Stimulated activated CD8-positive, alpha-beta memory T cell treated with anti-CD3 and anti-CD28 coated beads, Interleukin-4, amount 100 ng/mL, for 4 hours (primary cell): ENCODE measurements at places on chromosomes 2 and 18.

- no peak for DNase-seq
Observed at GRCh38 chr2:183490914-183491313, 366.7 kb downstream of the NUP35 start.

GRCh38 chr2:67650291-67651133 is 253.4 kb downstream of the ETAA1 start:
- DNase-seq, result no peak

DNA sequence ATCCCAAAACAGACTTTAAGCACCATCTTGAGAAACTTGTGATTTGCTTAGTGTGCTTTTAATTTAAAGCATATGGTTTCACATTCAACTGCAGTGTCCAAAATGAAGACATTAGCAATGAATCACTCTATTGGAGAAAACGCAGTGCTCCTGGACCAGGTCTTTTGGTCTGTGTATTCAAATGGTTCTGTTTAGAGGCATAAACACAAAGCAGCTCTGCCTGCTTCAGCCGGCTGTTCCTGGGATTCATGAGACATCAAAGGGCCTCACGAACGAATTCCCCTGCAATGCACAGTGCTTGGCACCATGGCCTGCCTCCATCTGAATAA is 117.1 kb upstream of the SP5 start:
- DNase-seq, result no peak

- no peak for DNase-seq
Observed at GRCh38 chr2:74099835-74100234, 47.9 kb downstream of the BOLA3 start.

DNA sequence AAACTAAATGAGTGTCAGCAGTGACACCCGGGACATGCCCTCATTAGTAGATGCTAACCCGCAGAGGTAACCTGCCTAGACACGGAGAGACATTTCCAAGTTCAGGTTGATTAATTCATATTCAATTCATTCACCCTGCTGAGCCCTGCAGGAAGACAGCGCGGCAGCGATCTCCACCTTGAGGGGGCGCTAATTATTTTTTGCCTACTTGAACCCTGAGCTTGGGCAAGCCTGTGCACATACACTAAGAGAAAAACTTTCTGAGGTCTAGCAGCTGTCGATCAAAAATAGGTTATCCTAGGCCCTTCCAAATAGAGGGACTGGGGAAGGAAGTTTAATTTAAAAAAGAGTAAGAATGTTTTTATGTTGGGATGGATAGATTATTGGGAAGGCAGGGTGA is 1.3 kb upstream of the LYPD6 start:
- DNase-seq, result no peak

DNA sequence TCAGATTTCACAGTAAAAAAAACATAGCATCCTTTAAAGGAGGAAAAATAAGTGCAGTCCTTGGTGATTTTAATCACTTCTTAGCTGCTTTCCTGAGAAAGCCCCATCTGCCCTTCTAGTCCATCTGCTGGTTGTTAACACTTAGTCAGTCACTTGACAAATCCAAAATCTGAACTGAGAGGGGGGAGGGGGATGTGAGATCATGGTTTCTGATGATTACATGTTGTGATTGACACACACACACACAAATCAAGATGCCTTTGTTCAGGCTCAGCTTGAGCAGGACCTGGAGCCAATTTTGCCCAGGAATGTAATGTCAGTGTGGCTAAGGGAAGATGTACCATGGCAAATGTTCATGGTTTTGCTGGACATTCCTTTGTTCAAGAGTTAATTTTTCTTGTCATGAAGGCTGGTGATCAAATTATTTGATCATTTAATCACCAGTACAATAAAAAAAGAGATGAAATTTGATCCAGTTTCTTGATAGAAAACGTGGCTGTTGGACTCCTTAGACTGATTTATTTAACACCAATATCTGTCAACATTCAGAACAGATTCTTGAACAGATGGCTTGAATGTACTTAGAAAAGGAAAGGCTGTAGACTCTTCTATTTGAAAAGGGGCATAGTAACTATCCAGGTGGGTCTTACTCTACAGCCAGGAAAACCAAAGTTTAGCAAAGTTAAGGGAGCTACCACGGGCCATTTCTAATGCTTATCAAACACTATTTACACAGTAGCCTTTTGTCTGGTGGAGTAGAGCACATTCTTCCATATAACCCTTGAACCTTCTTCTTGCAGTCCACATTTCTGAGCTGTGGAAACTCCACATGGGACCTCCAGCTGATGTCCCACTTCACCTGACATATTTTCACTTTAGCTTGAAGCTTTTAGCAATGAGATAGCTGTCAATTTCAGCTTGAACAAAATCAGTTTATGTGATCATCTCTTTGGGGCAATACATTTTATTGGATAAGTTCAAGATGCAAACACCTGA is 408.7 kb downstream of the PIK3C3 start:
- DNase-seq, result no peak

- DNase-seq, result peak; percentile 87
Observed at GRCh38 chr18:58671111-58671631, at the start of gene MALT1. Gene MALT1, plus strand, starts transcription at chr18:58671465. Its CDS starts 179 bp downstream, at chr18:58671644.

DNA sequence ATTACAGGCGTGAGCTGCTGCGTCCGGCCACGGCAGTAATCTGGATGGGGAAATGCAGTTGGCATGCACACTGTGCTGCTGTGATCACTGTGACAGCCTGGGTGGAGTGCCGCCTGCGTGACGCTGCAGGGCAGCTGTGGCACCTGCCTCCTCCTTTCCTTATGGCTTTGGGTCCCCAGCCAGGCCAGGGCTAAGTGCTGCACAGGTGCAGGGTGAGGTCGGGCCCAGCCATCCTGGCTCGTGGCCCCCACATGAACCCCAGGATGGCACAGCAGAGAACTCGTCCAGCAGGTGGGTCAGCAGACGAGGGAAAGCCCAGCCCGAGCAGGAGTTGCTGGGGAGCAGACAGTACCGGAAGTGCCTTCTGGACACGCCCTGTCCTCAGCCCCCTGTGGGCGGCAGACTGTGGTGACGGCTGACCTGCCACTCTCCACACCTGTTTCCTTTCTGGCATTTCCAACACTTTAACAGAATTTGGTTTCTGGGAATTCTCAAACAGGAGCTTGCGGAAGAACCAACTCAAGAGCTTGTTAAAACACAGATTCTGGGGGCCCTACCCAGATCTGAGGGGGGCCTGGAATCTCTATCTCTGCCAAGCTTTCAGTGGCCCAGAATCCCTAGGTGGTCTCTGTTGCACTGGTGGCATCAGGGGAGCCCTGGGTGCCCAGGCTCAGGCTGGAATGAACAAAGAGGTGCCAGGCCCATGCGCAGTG is 16.9 kb downstream of the HS1BP3 start:
- no peak for DNase-seq

- DNase-seq, result no peak
Observed at GRCh38 chr2:15050483-15050882, 418.0 kb downstream of the LRATD1 start.

DNA sequence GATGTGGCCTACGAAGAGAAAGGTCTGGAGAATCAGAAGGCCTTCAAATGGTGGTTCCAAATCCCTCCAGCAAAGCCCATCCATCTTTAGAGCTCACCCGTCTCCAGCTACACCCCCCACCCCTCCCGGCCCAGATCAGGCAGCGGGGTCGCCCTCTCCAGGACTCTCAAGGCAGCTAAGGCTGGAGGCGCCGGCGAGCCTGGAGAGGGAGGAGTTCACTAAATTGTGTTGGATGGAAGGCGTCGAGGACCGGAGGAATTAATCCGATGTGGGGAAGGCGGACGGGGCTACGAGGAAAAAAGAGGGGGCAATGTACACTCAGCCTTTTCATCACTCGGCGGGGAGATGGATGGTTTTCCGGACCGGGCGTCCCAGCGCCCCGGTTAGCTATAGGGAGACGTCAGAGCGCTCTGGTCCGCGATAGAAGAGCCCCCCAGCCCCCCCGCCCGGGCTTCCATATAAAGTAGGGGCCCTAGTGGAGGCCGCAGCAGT is at the start of gene GRP:
GRP (plus strand) TSS at position 487 of the 492 bp plus-strand sequence. CDS start 108 bp downstream, outside the sequence.
- DNase-seq, result no peak

- no peak for DNase-seq
Observed at GRCh38 chr2:169315357-169315756, 47.0 kb downstream of the LRP2 start.

- DNase-seq, result no peak
Observed at GRCh38 chr2:204024906-204025475, 88.4 kb downstream of the ICOS start.

DNA sequence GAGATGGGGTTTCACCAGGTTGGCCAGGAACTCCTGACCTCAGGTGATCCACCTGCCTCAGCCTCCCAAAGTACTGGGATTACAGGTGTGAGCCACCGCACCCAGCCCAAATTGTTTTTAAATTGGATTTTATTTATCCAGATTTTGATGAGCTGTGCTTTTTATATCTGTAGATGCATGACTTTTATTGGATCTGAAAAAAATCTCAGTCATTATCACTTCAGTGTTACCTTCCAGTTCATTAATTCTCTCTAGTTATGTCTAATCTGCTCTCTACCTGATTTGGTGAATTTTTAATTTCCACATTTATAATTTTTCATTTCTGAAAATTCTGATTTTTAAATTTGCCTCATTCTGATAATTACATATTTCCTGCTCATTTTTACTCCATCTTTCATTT is 13.5 kb downstream of the AGFG1 start:
- no peak for DNase-seq

DNA sequence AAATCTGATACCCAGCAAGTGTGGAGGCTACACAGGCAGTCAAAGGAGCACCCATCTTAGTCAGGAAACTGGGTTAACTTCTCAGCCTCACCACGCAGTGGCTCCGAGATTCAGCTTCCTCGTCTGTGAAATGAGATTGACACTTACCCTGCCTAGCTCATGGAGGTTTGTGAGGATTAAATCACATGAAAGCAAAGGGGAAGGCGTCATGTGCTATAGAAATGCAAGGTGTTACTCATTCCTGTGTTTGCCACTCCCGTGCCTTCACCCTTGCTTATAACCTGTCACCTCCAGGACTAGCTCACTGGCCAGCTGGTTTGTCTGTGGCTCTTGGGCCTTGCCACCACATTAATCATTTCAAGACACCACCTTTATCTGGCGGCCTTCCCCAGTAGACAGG is 118.9 kb upstream of the FOSL2 start:
- DNase-seq, result no peak

DNA sequence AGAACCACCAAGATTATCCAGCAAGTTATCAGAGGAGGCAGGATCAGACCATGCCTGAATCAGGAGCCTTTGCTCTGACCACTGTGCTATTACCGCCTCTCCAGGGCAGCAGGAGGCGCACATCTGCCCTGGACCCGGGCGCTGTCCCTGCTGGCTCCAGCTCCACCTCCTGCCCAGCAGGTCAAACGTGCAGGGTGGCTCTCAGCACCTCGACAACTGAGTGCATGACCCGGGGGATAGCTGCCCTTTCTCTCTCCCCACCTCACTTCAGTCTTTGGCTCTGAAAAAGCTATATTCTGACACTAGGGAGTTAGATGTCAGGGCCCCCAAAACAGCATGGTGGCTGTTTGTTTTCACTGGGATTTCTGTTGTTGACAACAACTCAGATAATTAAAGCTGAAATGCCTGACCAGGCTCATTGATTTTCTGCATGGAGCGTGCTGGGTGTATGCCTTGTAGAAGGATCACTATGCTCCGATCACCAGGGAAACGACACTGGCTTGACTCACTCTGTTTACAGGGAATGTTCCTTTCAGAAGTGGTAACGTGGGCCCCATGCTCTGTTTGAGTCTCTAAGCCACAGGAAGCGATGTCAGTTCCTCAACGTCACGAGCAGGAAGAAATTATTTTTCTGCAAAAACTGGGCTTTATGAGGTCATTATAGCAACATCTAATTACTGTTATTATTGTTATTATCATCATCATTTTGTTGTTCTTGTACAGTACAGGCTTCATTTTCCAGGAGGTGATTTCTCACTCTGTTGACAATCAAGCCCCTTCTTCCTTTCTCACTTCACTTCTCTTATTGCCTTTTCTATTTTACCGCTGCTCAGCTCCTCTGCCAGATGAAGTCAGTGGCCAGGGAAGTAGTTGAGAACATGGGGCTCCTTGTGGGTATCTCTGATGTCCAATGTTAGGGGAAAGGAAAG is 125.6 kb downstream of the PLB1 start:
- peak; percentile 40 for DNase-seq

DNA sequence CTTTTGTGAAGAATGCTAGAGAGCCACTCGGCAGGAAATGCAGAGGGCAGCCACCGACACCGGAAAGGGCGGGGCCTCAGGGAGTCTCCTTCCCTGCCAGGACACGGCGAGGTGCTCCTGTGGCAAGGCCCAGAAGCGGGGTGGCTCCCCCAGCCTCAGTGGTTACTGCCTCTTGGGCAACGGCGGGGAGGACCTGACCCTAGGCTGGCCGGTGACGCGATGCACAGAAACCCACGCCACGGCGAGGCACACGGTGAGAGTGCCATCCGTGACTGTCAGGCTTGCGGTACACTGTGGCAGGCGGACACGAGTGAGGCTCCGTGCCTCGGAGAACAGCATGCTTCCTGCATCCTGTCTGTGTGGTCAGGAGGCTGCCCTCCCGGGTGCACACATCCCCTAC is 47.8 kb downstream of the ZAP70 start:
- no peak for DNase-seq
